Activated CD4-positive, CD25-positive, alpha-beta regulatory T cell treated with anti-CD3 and anti-CD28 coated beads, Interleukin-2, amount 50 U/mL, for 16 hours (primary cell): ENCODE measurements at places on chromosomes 4 and X.

- no peak for DNase-seq
These were observed 32.0 kb downstream of the SMPX start for GRCh38 chrX:21725916-21726315.

DNA sequence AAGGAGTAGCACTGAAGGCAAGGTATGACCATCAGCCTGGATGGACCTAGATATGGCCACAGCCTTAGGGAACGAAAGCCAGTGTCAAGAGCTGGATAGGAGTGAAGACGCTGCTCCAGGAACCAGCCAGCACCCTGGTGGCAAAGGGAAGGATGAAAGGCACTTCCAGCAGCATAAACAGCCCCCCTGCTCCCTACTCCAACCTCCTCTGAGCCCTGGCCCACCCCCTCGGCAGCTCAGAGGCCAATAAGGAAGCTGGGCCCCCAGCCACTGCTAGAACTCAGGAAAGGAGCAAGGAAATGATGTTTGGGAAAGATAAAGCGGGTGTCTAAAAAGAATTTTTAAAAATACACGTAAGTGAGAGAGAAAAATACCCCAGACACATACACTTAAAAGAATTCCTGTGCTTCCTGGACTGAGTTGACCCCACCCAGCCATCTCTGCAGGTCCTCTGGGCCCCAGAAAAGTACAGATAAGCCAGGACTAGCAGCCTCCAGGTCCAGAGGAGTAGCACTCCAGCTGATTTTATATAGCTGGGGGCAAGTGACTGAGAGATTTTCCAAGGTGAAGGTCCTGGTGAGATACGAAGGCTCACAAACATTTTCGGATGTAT is 170.4 kb downstream of the SHROOM4 start:
- no peak for DNase-seq

DNA sequence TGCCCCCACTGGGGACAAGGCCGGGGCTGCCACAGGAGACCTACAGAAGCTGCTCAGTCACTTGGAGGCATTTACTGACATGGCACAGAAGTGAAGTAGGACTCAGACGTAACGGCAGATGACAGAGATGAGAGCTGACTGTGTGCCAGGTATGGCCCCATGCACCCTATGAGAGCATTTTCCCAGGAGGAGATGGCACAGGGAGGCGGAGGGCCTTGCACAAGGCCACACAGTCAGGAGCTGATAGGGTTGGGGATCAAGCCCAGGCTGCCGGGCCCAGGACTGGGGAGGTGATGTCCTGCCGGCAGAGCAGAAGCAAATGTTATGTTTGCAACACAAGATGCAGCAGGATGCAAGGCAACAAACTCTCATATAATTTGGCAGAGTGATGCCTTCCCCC is 34.1 kb downstream of the NAT8L start:
- DNase-seq = no peak

DNA sequence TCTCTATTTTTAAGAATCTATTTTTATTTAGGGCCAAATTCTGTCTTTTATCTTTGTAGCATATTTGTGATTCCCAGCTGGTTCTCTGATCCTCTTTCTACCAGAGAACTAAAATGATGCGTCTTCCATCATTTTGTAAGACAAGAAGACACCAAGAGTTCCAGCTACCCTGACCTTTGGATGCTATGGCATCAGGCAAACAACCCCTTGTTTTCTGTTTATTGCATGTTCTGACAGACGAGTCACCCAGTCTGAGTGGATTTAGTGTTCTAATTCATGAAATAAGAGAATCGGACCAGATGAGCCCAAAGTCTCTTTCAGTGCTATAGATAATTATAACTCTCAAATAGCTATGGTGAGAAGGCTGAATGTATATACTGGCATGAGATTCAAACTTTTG is 69.7 kb downstream of the ZFYVE28 start:
- no peak for DNase-seq

- DNase-seq = no peak
These were observed 1.7 kb upstream of the CNOT6L start for GRCh38 chr4:77820649-77821561.

- DNase-seq = no peak
These were observed 2.9 kb downstream of the AR start for GRCh38 chrX:67546496-67547423.

- DNase-seq = no peak
These were observed 149.2 kb upstream of the RAI2 start for GRCh38 chrX:18010253-18010652.

DNA sequence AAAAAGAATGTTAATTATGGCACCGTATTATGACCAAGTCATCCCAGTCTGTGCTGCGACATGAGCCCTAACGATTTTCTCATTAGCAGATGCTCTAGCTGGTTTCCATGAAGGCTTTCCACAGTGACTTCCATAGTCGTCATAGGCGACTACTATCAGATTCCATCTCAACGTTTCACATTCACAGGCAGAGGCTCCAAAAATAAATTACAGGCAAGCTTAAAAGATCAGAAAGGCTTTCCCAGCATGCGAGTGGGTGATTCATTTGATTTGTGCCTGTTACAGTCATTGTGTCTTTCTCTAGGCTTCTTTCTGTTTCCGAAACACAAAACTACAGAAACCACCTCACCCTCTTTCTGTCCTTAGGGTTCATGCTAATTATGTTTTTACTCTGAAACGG is 43.2 kb downstream of the PALLD start:
- no peak for DNase-seq

DNA sequence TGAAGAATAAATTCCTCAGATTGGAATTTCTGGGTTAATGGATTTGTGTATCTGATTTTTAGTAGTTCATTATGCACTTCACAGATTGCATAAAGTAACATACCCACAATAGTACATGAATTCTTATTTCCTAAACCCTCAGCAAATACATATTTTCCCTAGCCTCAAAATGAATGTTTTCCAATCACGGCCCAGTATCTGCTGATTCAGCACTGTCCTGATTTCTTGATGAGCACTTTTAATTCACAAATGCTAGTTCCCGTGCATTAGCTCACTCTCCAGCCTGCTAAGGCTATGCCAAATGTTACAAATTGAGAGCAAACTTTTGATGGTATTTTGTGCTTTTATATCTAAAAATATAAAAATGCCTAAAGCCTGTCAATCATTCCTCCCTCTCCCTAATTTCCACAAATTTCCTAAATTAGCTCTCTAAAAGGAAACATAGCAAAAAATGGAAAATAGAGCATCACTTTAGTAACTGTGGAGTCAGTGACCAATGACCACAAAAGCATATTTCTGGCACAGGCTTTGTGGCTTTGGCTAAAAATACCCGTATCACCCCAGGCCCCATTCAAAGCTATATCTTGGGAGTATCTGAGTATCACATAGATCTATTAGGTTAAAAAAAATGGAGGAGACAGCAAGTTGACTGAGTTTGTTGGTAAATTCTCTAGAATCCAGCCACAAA is 75.5 kb downstream of the NAF1 start:
- DNase-seq = no peak

- DNase-seq = no peak
These were observed 39.5 kb downstream of the HOPX start for GRCh38 chr4:56641494-56642051.

- no peak for DNase-seq
These were observed 29.0 kb downstream of the SGMS2 start for GRCh38 chr4:107853444-107854355.

GRCh38 chrX:149036086-149036485 is 469.0 kb downstream of the IDS start:
- no peak for DNase-seq

GRCh38 chr4:52107336-52107735 is 56.2 kb downstream of the SPATA18 start:
- no peak for DNase-seq

DNA sequence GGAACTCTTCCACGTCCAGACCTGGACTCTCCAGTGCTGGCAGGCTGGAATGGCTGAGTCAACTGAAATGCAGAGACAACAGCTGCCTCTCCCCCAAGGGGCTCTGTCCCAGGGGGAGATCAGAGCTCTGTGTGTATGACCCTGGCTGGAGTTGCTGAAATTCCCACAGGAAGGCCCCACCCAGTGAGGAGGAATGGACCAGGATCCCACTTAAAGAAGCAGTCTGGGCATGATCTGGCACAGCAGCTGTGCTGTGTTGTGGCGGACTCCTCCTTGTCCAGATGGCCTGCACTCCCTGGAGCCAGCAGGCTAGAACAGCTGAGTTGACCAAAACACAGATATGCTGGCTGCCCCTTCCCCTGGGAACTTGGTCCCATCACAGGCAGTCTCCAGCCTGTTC is 25.4 kb downstream of the C4orf17 start:
- no peak for DNase-seq

- DNase-seq = no peak
These were observed 14.6 kb upstream of the SLC25A4 start for GRCh38 chr4:185128272-185129119.

DNA sequence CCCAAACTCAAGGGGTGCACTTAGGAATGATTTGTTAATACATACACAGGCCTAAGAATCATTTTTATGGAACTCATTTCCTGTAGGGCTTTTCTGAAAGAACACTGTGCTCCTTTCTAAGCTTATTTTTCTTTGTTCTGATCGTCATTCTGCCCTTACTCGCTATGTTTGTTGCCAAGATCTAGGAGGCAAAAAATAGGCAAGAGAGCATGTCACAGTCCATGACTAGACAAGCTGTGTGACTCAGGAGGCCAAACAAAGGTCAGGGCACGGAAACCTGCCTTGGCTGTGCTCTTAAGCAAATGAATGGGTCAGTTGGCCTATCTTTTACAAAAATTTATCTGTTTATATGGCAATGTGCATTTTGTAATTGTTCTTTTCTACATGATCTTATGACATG is 42.5 kb upstream of the C1GALT1C1 start:
- DNase-seq = no peak

DNA sequence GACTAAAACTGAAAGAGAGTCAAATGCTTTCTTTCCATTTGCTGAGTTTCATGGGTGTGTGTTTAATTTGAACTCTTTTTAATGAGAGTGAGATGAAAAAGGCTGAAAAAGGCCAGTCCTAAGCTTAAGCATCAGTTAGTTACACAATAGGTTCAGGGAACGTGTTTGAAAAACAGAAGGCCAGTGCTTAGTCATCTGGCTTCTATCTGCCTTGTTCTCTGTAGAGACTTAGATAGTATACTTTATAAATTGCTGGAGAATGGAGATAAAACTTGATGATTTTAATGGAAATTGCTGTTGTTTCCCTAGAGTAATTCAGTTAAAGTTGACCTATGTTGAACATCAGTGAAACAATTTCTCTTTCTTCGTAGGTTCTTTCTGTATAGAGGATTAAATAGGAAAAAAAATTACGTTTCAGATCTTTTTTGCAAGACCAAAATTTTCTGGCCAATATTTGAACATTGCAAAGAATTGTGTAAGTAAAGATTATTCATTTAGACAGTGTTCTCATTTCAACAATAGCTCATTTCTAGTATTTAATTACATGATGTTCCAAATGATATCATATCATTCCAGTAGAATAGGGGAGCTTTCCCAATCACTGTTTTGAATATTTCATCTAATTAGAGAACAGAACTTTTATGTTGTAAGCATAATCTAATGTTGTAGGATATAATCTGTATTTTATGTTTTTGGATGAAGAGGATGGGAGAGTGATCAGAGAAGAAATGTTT is 1088.8 kb downstream of the ADGRL3 start:
- DNase-seq = no peak

- no peak for DNase-seq
These were observed 381.0 kb upstream of the BOD1L1 start for GRCh38 chr4:14008494-14008893.

DNA sequence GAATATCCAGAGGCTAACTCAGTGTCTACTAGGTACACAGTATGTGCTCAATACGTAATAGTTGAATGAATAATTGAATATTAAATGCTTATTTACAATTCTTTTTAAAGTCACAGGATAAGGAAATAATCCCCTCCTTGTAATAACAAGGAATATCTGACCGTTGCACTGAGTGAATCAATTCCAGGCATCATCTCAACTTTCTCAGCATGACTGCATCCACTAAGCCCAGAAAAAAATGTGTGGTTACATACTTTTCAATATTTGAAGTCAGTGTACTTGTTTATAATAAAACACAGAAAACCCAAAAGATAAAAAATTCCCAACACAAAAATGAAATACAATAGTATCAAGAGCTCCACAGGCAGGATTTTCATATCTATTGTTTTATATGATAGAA is 105.4 kb downstream of the TMEM144 start:
- DNase-seq = no peak

GRCh38 chr4:82777857-82778525 is 20.6 kb downstream of the SCD5 start:
- no peak for DNase-seq

GRCh38 chr4:150308824-150309472 is 230.7 kb downstream of the DCLK2 start:
- no peak for DNase-seq

DNA sequence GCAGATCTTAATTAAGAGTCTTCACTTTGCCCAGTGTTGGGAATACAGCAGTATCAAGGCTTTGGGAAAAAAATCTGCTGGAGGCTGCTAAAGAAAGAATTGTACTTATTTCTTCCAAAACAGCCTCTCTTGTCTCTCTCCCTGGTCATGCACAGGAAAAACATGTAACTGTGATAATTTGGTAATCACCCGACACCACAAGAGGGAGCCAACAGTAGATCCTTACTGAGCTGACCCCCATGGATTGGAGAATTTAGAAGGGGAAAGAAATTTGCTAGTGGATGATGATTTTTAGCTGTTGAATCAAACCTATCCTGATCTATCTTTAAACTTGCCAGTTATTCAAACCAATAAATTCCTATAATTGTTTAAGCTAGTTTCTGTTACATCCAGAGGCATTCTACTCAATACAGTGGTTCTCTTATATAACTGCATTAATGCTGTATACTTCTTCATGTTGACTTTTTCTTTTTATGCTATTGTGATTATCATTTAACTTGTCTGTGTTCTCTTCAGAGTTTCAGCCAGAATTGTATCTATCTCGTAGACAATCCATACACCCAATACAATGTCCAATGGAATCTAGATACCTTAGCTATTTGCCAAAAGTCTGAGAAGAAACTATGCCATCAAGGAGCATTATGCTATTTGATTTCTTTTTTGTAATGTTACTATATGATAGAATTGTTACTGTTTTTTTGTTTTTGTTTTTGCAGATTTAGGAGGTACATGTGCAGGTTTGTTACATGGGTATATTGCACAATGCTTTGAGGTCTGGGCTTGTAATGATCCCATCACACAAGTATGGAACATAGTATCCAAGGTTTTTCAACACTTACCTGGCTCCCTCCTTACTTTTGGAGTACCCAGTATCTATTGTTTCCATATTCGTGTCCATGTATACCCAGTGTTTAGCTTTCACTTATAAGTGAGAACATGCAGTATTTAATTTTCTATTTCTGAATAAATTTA is 31.3 kb upstream of the ARHGEF38 start:
- DNase-seq = no peak
